ENCODE measurements at places on chromosomes 2 and 18.
A peak's percentile ranks its signal among the peaks of the same experiment; 100 is the strongest.

DNA sequence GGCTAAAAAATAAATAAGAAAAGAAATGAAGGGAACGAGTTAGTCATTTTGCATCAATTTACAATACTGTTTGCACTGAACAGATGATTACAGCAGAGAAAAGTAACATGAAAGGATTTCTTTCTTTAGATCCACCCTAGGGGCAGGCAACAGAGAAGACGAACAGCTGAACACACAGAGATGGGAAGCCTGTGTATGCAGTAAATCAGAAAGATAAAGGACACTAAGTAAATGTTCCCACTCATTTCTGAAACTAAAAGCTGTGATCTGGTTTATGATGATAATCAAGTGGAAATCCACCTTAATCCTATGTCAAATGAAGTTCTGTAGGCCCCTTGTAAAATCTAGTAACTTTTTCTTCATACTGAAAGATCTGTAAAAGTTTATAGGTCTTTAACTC, 54.2 kb downstream of the AKAIN1 start:
- DNase-seq: no peak

- peak; percentile 76 for DNase-seq
Observed at GRCh38 chr2:168156661-168157060, 90.7 kb downstream of the STK39 start.

DNA sequence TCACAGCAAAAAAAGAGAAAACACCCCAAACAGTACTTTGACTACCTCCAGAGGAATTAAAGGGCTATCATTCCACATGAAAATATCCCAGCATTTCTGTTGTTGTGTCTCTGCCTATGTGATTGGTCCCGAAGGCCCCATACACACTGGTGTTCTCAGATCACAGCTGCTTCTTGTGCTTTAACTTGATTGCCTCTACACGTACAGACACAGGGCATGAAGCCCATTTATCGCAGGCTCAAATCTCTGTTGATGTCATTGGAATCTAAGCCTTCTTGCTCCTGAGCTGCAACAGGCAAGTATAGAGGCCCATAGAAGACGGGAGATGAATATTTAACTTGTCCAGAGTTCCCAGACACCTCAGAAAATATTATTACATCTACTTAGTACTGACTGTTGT, 405.2 kb downstream of the NCKAP5 start:
- no peak for DNase-seq

DNA sequence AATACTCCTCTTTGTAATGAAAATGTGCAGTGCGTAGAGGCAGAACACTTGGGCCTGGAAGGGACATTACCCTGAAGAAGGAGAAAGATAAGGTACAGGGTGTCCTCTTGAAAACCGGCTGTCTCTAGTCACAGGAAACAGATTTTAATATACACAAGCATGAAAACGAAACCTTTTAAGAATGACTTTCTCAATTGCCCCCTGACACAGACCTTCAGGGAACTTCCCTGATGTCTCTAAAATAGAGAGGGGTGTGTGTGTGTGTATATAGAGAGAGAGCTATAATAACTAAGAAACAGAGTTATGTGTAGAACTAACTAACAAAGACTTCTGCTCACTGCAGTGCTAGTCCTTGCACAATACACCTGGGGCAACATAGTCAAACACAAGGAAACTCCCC, 780.0 kb downstream of the CNTNAP5 start:
- DNase-seq: no peak

GRCh38 chr2:164993287-164994016, 38.1 kb upstream of the SLC38A11 start:
- DNase-seq: no peak

- no peak for DNase-seq
Observed at GRCh38 chr2:24330161-24330560, 30.2 kb downstream of the ITSN2 start.

DNA sequence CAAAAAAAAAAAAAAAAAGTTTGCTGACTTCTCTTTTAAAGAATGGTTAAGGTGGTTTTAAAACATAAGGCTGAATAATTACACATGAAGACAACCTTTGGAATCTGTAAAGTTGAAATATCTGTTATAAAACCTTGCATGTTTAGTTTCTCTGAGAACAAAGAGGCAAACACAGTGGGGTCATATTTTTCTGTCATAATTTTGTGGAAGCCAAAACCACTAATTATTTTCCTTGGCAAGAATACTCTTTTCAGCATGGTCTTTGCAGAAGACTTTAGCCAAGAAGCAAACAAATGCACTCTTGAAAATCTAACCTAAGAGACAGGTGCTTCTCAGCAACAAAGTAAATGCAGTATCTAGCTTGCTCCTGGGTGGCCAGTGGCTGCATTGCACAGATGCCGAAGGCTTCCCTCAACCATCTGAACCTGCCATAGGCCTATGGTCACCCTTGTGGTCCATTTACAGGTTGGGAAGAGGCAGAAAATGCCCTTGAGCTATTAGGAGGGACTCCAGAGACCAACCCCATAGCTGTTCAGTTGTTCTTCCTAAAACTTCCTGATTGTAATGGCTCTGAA, 44.8 kb downstream of the ZAP70 start:
- DNase-seq: no peak

DNA sequence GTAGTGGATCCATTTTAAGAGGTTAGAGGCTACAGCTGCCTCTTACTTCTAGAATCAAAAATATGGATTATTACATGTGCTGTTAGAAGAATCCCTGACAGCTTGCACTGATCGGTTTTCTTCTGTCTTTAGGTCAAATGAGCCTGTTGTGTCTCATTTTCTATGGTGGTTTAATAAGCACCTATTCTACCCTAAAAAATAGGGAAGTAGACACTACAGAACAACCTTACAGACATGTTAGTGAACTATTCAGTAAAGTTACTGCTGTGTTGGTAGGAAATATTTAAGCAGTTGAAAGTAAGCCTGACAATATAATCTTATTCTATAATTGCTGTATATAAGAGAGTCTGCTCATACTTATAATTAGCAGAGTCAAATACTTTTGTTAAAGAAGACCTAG, 168.5 kb upstream of the NOSTRIN start:
- DNase-seq: no peak

DNA sequence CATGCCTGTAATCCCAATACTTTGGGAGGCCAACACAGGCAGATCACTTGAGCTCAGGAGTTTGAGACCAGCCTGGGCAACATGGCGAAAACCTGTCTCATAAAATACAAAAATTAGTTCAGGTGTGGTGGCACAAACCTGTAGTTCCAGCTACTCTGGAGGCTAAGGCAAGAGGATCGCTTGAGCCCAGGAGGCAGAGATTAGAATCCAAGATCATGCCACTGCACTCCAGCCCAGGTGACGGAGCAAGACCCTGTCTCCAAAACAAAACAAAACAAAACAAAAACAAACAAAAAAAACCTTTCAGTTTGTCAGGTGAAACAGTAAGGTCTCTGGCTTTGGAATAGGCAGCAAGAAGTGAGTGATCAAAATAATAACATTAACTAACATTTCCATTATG, 84.6 kb downstream of the CLHC1 start:
- DNase-seq: no peak

GRCh38 chr2:239252801-239253200, 148.0 kb downstream of the HDAC4 start:
- DNase-seq: no peak

DNA sequence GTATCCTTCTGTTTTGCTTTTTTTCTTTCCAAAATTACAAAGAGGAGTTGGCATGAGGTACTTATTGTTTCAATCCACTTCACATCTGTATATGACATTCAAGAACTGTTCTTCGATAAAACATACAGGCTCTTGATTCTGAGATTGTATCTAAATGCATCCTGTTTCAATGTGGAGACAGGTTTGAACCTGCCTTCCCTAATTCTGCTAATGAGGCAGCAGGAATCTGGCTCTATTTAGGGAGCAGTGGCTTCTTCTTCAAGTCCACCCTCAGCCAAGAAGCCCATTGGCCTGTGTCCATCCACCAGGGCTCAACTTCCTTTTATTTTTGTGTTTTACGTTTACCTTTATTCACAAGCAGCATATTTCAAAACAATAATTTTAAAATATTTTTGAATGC, 84.8 kb upstream of the PIK3C3 start:
- DNase-seq: no peak

DNA sequence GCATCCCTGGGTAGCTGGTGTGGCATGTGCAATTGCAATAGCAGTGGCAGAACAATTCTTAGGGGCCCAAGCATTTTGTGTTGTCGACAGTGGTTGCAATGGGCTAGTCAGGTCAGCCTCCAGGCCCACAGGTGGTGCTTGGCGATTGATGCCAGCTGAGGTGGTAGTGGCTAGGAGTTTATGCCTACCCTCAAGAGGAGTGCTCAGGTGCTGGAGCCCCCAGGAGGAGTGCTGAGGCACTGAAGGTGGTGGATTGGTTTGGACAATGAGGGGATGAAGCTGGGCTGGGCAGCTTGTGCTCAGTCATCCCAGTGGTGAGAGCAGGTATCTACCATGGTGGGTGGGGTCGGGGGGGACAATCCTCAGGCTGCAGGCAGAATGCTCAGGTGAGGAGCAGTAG, 877.9 kb upstream of the TMEFF2 start:
- no peak for DNase-seq

GRCh38 chr2:205482399-205483081, 199.8 kb upstream of the NRP2 start:
- no peak for DNase-seq

- DNase-seq: no peak
Observed at GRCh38 chr2:62265106-62265505, 69.2 kb downstream of the B3GNT2 start.
